ENCODE measurements at places on chromosomes 2 and 18.

DNA sequence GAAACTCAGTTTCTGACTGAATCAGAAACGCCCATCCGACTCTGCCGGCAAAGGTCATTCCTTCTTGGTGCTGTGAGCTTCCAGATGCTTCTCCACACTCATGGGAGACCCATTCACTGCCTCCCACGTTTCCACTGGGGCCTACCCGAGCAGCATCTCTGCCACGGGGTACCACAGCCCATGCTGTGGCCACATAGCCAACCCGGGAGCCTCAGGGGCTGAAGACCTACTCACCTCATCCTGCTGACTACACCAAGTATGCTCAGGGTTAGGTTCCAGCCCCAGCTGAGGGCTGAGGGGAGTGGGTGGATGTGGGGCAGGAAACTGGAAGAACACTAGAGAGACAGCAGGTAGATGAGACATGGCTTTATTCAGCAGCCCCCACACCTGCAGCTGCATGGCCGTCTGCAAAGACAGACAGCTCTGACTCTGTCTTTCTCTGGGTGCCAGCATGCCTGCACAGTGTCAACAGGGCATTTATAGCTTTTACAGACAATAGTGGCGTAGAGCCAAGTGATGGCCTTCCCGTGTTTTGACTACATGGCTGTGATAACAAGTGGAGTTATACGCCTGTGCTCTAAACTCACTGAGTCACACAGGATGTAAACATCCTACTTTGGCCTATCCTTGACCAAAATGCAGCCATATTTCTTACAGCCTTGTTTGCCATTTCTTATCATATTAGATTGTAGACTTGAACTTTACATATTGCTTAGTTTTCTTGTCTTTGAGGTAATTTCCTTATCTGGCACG, 16.5 kb upstream of the KLHL23 start:
- DNase-seq, result no peak

GRCh38 chr2:195498176-195498575, 158.8 kb upstream of the SLC39A10 start:
- DNase-seq, result no peak

DNA sequence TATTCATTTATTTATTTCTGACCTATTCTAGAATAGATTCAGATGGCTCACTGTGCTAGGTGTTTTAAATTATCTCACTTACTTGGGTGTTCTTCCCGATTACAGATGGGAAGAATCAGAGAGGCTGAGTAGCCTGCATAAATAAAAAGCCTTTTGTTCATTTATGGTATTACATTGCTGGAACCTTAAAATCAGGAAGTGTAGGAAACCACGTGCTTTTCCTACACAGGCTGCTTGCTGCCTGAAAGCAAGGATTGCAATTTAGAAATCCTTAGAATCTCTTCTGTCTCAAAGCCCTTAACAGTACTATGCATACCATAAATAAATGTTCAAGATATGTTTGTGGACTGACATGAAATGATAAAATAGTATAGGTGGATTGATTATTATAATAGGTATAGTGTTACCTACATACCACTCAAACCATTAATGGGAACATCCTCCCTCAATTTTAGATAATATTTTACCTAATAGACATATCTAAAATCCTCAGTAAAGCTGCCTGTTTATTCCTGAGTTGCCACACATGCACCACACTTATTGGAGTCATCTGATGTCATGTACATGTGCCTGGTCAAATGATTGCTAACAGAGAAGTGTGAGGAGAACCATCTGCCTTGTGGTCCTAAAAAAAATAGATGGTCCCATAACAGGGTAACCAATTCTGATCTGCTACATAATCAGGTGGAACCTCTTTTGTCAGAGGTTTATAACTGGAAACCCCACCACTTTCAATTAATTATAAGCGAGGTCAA, 73.5 kb upstream of the C2orf15 start:
- DNase-seq, result no peak

GRCh38 chr2:229672021-229672420, 42.3 kb downstream of the DNER start:
- DNase-seq, result no peak

GRCh38 chr18:48983793-48984437, 33.1 kb upstream of the SMAD7 start:
- DNase-seq, result no peak

GRCh38 chr2:34810456-34810855, 1211.4 kb upstream of the FAM98A start:
- DNase-seq, result no peak

DNA sequence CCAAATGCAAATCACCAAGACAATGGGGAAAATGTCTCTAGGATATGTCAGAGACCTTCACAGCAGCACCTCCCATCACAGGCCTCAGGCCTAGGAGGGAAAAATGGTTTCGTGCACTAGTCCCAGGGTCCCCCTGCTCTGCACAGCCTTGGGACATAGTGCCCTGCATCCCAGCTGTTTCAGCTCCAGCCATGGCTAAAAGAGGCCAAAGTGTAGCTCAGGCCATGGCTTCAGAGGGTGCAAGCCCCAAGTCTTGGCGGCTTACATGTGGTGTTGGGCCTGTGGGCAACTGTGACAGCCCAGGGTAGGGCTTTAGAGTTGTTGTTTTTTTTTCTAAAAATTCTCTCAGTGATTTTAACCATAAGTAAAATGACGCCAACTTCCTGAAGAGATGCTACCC, 25.5 kb upstream of the SOCS6 start:
- DNase-seq, result no peak

GRCh38 chr2:238158018-238158508, 707 bp upstream of the ERFE start:
- no peak for DNase-seq

- DNase-seq, result no peak
These were observed 14.7 kb downstream of the CAPN10 start for GRCh38 chr2:240601061-240601830.

DNA sequence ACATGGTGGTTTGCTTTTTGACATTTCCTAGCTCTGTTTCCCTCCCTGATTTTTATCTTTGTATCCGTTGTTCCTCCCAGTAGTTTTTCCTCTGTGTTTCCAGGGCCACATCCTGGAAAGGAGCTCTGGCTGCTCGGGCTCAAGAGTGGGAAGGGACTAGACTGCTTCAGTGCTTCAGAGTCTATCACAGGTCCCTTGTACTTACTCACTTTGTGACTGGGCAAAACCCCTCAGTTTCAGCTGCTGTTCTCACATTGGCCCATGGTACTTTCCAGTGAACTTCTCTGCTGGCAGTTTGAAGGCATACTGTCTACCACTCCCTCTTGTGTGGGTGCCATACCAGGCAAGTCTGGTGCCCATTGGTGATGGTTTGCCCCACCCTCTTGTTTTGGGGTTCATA, 7.5 kb upstream of the STAMBP start:
- DNase-seq, result no peak

GRCh38 chr2:126676221-126677175, 20.5 kb downstream of the GYPC start:
- no peak for DNase-seq

DNA sequence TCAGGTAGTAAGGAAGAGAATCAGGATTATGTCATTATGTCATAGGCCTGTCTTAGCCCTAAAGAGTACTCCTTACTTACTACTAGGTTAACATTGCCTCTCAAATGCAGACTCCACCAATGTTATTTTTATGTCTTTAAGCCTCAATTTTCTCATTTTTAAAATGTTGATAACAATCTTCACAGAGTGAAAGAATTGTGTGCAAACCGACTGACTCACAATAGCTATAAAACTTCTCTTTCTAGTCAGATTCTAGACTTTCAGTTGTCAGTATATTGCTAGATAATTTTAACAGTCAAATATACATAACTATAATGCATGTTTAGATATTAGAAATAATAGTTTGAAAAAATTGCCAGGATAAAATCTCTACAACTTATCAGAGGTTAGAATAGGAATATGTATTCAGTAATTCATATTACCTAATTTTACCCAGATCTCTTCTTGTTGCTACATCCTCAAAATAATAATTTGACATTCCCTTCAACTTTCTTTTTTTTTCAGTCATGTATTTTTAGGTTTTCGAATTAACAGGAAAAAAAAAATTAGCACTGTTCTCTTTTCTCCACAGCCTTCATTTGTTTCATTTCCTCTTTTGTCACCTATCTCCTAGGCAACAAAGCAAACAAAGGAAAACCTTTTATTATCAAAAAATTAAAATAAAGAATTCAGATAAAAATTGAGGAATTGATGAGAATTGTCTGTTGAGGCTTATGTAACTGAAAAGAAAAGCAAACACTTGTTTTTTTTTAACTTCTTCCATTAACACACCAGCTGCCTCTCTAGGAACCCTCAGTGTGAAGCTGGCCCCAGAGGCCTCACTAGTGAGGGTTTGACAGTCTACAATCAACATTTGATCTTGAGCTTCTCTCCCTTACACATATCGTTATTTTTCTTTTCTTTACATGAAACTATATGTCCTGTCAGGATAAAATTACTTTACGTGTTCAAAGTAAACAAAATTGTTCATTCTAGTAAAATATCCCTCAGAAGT, 279.0 kb downstream of the CALCRL start:
- DNase-seq, result no peak

GRCh38 chr2:129905664-129906081, 73.8 kb upstream of the RAB6C start:
- DNase-seq, result no peak

DNA sequence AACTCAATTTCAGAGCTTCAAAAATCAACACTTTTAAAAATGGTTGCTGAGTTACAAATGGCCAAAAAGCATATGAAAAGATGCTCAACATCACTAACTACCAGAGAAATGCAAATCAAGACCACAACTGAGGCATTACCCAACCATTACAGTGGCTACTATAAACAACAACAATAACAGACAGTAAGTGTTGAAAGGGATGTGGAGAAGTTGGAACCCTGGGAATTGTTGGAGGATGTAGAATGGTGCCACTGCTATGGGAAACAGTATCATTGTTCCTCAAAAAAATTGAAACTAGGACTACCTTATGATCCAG, 173.3 kb upstream of the SPRED2 start:
- DNase-seq, result no peak

DNA sequence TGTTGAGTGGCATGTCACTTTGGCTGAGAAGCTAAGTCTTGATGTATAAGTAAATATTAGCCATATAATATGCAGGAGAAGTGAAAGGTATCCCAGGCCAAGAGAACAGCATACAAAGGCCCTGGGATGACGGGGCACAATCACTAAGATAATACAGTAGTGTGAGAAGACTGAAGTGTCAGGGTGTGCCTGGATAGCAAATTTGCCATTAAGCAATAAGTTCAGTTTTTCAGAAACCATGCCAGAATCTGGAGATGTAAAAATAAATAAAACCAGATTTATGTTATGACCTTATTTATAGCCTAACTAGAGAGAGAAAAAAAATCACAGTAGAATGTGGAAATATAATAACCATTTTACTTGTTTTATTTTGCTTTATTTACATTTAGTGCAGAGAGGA, 1858.7 kb upstream of the CELF4 start:
- no peak for DNase-seq

DNA sequence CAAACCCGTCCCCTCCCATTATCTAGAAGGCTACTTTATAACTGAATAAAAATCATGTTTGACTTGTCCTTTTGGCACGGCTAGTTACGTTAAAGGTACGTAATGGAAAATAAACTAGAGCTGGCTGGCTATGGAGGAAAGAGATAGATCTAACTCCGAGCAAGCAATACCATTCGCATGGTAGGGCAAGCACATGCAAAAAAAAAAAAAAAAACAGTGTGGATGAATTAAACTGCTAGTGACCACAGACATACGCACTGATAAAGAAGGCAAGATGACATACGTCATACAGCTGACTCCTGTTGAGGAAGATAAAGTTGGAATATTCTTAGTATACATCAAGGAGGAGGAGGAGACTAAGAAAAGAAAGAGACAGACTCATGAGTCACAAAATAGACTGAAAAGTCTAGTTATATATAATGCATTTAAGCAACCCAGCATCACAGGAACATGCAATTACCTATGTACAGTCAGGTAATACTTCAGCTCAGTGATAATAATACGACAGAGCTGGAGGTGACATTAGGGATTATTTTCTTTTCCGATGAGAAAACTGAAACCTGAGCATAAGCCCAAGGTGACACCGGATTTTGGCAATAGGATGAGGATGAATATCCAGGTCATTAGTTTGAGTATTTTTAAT, 37.9 kb upstream of the NARS1 start:
- no peak for DNase-seq

DNA sequence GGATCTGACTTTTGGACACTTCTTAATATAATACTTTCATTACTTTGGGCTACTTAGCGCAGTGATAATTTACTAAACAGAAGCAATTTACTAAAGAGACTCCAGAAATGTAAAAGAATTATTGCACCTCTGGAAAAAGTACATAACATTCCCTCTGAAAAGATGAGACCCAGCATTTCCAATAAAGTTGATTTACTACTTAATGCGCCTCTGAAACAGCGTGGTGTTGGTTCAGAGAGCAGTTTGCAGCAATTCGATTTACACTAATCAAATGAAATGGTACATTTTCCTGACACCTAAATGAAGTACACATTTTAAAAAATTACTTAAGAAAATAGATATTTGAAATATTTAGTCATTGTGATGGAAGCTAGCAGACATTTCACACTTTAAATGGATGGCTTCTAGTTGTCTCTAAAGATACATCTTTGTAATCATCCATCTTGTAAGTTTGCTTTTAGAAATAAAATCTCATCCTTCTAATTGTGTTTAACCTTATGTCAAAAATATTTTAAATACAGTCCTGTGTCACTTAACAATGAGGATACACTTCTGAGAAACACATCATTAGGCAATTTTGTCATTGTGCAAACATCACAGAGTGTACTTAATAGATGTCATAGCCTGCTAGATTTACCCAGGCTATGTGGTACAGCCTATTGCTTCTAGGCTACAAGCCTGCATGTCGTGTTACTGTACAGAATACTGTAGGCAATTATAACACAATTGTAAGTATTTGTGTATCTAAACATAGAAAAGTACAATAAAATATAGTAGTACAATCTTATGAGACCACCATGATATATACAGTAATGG, 284.6 kb upstream of the UBE2E3 start:
- DNase-seq, result no peak

GRCh38 chr2:151900331-151900730, 72.1 kb upstream of the ARL5A start:
- no peak for DNase-seq

GRCh38 chr2:195863121-195863520, 205.5 kb downstream of the DNAH7 start:
- DNase-seq, result no peak

DNA sequence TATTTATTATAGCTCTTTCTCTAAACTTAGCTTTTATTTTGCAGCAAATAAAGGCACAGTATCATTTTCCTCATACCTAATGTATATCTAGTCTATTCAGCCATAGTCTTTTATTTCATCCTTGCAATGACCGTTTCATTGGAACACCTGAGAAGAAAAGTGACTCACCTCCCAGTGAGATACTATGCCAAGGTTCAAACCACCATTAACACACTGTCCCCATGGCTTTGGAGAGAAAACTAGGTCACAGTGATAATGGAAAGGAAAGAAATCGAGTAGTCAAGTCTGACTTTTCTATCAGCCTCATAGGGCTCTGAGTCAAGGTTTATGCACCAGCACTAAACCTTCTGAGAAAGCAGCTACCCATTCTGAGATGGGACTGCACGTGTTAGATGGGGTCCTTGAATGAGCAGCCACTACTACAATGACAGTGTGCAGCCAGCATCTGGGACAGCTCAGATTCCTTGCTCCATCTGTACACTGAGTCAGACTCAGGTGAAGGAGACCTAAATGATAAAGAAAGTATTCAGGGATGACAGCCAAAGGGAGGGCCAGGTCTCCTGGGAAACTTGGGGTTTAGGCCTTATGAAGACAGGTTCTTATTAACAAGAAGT, 971.1 kb upstream of the ACVR2A start:
- DNase-seq, result no peak

- no peak for DNase-seq
These were observed 77.4 kb downstream of the INHBB start for GRCh38 chr2:120423167-120423943.
